ENCODE measurements at places on chromosomes 6 and 20. TPM values are rescaled to one million over a fixed set of nuclear protein-coding genes. Genes with fewer than 3 reads are reported as not detected.

ATG5 gene
- total RNA-seq: 27.5 TPM

ZNF512B gene
- 40.8 TPM for total RNA-seq

DNA sequence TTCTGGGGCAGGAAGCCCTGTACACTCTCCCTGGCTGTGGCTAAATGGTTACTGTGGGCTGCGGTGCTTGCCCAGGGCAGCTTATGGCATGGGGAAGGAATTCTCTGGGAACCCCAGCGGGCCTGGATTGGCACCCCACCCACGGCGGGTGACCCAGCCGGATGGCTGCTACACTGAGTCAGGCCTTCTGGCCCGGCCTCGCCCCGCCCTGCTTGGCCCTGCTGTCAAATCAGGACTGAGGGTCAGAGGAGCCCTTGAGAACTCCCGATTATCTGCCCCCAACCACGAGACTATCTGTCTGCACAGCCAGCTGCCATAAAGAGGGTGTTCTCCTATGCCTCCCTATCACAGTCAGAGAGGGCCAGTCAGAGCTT is 7.3 kb upstream of the ITPR3 start:
- H3K4me1 ChIP-seq: peaks cover 33% of the 10 kb centered on the region
- H3K27me3 ChIP-seq: peaks cover 12% of the 10 kb centered on the region
- H3K36me3 ChIP-seq: no peaks in the 10 kb centered on the region
- H3K27ac ChIP-seq: no peak overlapping the region

DNA sequence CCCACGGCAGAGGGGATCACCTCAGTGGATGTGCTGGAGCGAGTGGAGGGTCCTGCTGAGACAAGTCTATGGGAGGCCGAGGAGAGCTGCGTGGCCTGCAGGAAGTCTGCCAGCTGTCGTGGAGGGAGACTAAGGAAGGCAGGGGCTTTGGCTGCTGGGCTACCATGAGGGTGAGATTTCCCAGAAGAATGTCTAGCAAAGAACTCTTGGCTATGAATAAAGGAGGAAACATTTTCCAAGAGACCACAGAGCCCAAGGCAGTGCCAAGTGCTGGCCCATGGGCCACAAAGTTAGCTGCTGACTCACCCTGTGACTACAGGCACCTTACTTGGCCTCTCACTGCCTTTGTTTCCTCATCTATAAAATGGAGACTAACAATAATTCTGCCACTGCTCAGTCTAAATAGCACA is 73.4 kb downstream of the PRDM1 start:
- no peak overlapping the region for H3K4me3 ChIP-seq
- H3K27ac ChIP-seq: no peak overlapping the region
- peaks cover 30% of the 10 kb centered on the region for H3K4me1 ChIP-seq
- H3K27me3 ChIP-seq: peaks cover 10% of the 10 kb centered on the region
- no peak for DNase-seq

POU5F1 gene
- total RNA-seq: 88.7 TPM

DNA sequence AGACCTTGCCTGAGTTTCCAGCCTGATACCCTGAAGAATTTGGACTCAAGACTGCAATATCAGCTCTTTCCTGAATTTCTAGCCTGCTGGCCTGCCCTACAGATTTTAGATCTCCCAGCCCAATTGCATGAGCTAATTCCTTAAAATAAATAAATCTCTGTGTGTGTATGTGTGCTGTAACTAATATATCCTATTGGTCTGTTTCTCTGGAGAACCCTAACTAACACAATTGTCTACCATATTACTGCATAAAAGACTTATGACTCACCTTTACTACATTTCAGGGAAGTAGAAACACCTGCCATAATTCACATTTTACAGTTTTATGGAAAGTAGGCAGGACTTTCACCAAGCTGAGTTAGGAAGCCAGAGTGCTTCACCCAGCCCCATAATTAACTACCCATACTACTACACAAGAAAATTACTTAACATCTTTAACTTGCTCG is 90.7 kb upstream of the BEND6 start:
- no peak overlapping the region for H3K4me3 ChIP-seq
- peaks cover 25% of the 10 kb centered on the region for H3K4me1 ChIP-seq
- no peak for DNase-seq
- H3K27me3 ChIP-seq: peaks cover 4% of the 10 kb centered on the region
